PC-9 (cell line): ENCODE measurements at places on chromosomes 3 and 15.

DNA sequence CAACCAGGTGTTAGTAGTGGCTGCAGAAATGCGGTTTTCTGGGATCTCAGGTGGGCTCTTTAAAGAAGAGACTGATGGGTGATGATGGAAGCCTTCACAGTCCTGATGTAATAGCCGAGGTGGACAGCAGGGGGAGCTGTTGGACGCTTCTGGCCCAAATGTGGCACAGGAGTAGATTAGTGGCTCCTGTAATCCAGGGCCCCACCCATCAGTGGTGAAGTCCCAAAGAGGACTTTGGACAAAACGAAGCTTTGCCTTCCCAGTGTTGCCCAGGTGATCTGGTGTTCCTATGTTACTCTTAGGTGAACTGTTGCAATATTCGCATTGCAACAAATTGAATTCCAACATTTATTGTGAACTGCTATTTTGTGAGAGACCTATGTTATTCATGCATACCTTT lies 31.8 kb upstream of the MYZAP start:
- DNase-seq: peak; percentile 67

DNA sequence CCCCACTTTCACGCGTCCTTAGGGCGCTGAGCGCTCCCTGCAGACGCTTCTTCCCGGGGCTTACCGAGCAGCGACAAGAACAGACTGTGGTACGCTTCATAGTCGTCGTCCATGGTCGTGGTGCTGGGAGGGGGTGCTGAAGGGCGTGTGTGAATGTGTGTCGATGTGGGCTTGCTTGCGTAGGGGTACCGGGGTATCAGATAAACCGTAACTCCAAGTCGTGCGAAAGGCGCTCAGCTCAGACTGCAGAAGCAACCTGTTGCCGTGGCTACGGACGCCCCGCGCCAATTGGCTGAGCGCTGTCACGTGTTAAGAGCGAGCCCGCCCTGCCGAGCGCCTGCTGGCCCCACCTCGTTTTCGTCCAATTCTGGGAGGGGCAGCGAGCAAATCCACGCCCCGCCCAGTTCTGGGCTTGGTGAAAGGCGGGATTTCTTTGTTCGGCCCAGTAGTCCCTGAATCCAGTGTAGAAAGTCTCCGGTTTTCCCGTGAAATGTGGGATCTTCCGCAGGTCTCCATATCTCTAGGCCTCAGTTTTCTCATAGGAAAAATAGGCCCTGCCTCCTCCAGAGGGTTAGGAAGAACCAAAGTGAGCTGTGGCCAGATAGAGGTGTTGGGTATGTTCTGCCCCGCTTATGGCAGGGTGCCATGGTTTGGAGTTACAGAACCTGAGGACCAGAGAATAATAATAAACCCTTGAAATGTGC lies at the start of gene EFCAB12:
Gene EFCAB12, minus strand, starts transcription at position 261 of the 704 bp plus-strand sequence. Its CDS starts 148 bp downstream, at position 113.
- DNase-seq: peak; percentile 73

- no peak for DNase-seq
Observed at GRCh38 chr3:184347321-184348056, 10.1 kb downstream of the FAM131A start.

GRCh38 chr3:57942872-57943283 lies 65.3 kb upstream of the FLNB start:
- DNase-seq: peak; percentile 72
